Left kidney (tissue), 8 donors: ENCODE measurements at places on chromosomes 6 and 20. TPM values are rescaled to one million over a fixed set of nuclear protein-coding genes. Genes with fewer than 3 reads are reported as not detected.

GRCh38 chr6:54071821-54072340 lies 39.4 kb upstream of the MLIP start:
- DNase-seq = no peak

- no peak for DNase-seq
These were observed 161.4 kb downstream of the PDE7B start for GRCh38 chr6:136012943-136013342.

DNA sequence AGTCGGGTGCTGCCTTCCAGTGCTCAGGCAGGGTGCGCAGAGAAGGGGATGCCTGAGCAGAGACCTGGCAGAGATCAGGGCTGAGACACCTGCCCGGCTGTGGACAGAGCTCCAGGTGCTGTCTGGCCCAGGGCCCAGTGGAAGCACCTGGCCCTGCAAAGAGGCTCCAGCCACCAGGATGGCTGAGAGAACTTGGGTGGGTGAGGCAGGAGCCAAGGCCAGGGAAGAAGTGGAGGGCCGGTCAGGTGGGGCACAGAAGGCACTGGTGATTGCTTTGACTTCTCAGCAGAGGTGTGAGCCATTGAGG lies 31.2 kb downstream of the PNLDC1 start:
- DNase-seq = no peak

GRCh38 chr6:163834226-163834970 lies 419.9 kb downstream of the QKI start:
- no peak for DNase-seq

Gene ZNF165
- 4.9 TPM for polyA plus RNA-seq

DNA sequence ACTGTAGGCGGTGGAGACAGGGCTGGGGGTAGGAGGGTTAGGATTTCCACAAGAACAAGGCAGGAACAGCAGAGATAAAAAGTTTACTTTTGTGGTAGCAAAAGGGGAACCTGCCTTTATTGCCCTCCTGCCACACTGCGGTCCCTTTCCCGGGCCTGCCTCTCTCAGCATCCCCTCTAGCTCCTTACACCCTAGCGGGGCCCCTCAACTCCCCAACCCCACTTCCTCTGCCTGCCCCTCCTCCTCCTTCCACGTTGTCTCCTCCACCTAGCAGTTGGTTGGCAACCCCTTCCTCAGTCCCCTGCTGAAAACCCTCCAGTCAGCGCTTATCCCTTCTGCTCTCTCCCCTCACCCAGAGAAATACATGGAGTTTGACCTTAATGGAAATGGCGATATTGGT lies 714 bp downstream of the AIF1 start:
- no peak for DNase-seq

Gene EYA4
- polyA plus RNA-seq = 15.3 TPM

DNA sequence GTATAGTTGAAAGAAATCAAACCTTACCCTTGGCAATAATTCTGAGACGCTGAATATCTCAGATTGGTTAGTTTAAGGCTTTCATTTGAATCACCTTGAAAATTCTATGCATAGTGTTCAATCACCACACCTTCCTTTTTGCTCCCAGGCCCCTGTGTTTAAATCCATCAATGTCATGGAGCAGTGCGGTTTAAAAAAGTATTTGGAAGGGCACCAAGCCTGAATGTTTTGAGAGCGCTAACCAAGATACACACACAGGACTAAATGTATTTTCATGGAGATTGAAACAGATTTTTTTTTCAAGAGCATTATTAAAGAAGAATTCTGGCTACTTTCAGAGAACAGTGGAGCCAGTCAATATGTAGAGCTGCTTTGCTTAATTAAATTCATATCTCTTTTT lies 195.7 kb downstream of the CENPW start:
- no peak for DNase-seq

DNA sequence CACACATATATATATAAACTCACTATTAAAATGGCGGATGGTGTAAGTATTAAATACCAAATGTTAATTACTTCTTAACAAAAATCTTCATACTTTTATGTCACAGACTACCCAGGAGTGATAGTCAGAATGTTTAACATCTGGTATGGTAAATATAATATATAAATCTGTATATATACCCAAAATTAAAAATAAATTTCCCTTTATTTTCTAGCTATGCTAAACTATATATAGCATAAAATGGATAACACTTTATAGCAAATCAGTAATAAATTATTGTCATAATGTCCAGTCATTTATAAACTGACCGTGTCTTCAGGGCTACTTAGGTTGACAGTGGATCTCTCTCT lies 37.1 kb downstream of the GSTA2 start:
- no peak for DNase-seq

DNA sequence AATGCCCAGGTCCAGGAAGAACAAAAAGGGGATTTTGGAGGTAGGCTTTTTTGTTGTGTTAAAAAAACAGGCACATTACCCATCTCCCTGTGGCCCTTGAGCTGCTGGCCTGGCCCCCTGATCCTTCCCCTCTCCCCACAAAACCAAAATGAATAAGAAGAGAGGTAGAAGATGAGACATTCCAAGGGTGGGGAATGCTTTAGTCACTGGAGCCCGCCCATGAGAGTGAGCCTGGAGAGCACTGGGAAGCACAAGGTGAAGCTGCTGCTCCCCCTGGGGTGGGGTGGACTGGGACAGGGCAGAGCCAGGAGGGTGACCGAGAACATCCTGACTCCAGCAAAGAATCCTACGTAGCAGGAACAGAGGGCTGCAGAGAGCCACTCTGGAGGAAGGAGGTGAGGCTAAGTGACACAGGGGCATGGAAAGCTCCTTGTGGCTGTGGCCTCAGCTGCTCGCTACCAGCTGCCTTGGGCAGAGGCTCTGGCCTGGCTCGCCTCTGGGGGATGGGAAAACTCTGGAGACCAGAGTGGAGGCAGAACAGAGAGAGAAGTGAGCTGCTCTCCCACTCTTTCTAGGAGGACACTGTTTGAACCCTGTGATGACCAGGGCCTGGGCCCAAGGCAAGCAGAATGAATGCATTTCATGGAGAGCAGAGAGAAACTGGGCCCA lies 48.3 kb downstream of the AKAP7 start:
- DNase-seq = no peak

Gene GLP1R
- polyA plus RNA-seq = 1.3 TPM

DNA sequence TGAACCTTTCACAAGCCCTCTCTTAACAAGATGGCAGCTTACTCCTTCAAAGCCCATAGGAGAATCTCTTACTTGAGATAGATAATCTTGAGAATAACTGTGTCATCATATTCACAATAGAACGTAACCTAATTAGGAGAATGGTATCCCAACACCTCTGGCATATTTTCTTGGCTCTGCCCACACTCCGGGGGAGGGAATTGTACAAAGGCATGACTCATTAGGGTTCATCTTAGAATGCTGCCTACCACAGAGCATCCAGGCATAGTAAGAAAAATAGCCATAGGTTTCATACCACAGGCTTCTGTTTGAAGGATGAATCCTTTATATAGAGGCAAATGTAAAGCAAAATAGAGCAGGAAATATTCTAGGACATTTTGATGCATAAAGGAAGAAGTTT lies 1100.6 kb upstream of the CITED2 start:
- no peak for DNase-seq

GRCh38 chr20:51769976-51770615 lies 1.9 kb upstream of the ATP9A start:
- no peak for DNase-seq

Gene NR2E1
- polyA plus RNA-seq = not detected

DNA sequence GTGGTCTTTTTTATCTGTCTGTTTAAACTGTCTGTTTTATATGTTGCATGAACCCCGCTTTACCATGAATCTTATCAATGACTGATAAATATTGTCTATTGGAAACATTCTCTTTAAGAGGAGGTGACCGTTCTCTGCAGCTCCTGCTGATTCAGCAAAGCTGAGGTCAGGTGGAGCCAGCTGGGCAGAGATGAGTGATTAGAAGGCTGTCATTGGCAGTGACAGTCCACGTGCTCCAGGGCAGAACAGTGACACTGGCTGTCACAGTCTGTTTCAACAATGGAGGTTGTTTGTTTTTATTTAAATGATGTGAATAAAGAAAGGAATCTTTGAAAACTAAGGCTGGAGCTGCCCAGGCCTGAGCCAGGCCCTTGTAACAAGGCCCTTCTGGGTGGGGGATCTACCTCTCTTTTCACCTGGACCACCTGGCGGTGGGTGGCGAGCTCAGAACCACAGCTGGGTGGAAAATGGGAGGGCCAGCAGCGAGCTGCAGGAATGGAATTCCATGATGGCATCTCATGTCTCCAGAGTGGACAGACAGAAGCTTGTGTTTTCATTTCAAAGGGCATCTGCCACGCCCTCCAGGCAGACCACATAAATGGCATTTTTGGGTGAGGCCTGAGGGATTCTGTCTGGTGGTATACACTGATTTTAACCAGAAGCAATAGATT lies 12.6 kb downstream of the SYNJ2 start:
- DNase-seq = no peak

DNA sequence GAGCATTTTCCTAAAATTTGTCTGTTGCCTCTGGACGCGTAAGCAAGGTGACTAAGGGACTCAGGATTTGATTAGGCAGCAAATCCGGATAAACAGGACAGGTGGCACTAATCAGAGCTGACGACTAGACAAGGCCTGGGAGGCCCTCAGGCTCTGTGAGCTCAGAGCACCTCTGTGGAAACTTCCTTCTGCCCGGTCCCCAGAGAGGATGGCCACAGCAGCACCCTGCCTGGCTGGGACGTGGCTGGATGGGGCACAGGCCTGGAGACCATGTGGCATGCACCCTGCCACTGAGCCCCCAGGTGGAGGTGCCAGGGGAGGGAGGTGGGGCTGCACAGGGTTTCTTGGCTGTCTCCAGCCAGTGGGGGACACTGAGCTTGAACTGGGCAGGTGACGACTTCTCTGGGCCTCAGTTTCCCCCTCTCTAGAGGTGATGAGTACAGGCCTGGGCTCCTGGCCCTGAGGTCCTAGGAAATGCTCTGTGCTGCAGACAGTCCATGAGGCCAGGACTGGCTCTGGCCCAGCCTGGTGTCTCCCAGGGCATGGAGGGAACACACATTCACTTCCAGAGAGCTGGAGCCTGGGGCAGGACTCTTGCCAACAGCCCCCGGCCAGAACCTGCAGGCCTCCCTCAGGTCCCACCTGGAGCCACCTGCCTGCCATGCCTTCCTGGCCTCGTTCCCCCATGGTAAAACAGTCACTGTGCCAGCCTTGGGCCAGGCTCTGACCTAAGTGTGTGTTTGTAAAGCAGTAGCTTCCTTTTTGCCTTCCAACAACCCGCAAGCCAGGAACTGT lies 39.6 kb upstream of the STX16 start:
- no peak for DNase-seq

Gene RNF144B
- 20.5 TPM for polyA plus RNA-seq

DNA sequence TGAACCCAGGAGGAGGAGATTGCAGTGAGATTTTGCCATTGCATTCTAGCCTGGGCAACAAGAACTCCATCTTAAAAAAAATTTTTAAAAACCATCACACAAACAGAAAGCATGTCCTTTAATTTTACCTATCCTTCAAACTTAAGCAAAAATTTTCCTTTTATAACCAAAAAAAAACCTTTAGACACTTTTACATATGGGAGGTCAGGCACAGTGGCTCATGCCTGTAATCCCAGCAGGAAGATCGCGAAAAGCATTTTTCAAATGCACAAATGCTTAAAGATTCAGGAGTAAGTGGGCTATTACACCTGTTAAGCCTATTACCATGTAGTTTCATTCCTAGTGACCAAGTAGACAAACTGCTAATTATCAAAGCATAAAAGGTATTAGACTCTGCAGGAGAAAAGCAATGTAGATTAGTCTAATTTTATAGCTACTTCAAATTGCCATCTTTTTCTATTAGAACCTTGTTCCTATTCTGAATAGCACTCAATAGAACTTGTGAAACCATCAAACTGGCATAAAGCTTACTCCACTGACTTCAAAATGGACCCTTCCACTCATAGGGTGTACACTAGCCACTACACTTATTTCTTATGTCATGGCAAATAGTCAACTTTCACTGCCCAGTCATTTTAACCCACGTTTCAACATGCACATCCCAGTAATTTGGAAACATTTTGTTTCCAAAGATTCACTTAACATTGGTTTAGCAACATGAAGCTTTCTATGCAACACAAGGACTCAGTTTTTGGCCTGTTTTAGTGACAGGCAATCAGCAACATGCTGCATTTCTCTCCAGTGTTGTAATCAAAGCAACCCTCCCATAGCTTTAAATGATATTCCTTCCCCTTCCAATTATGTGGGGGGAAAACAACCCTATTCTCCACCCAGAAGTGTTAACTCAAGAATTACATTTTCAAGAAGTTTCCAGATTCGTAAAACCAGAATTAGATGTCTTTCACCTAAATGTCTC lies 4.0 kb downstream of the EEF1A1 start:
- no peak for DNase-seq

GRCh38 chr6:8301502-8301901 lies 133.8 kb downstream of the SLC35B3 start:
- DNase-seq = no peak

DNA sequence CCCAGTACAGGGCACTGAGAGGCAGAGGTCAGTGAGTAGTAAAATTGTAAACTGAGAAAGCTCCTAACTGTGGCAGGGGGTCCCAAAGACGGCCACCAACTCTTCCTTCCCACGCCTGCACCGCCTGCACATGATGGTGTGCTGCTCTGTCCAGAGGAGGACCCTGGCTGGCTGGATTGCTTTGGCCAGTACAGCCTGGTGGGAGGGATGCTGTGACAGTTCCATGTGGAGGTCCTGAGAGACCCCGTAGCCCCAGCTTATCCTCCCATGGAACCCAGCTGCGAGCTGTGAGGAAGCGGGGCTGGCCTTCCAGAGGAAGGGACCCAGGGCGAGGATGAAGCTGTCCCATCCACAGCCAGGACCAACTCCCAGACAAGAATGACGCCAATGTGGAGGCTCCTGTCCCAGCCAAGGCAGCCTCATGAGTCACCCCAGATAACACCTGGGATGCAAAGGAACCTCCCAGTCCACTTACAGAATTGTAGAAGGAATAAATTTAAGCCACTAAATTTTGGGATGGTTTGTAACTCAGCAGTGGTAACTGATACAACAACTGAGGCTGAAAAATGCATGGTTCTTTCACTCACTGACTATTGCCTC lies 2.0 kb upstream of the ACSS1 start:
- no peak for DNase-seq

GRCh38 chr6:129206821-129207220 lies 323.9 kb downstream of the LAMA2 start:
- DNase-seq = no peak

Gene PLAGL2
- polyA plus RNA-seq = 23.2 TPM

Gene ADGRF1
- 52.7 TPM for polyA plus RNA-seq

GRCh38 chr6:108897371-108897770 lies 49.1 kb downstream of the ARMC2 start:
- no peak for DNase-seq

DNA sequence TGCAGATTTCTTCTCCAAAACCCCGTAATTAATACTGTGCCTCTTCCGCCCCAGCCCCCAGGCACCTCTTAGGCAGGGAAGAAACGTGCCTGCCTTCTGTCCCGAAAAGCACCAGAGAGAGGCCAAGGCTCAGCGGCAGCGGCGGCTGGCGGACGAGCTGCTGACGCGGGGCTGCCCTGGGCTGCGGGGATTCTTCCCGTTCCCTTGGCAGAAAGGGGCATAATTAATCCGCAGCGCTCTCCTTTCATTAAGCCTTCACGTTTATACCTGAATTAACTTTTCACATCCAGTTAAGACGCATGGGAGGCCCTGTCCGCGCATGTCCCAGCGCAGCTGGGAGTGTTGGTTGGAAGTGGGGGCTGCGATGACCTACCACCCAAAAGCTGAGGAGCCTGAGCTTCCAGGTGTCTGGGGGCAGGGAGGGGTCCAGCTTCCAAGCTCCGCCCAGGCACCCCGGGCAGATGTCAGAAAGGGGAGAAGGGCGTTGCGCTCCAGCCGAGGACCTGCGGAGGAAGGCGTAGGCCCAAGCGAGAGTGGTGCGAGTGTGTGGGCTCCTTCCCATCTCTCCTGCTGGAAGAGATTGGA lies 167.4 kb upstream of the LRFN2 start:
- DNase-seq = no peak
